ENCODE measurements at places on chromosomes 16 and 17.
A peak's percentile ranks its signal among the peaks of the same experiment; 100 is the strongest.

DNA sequence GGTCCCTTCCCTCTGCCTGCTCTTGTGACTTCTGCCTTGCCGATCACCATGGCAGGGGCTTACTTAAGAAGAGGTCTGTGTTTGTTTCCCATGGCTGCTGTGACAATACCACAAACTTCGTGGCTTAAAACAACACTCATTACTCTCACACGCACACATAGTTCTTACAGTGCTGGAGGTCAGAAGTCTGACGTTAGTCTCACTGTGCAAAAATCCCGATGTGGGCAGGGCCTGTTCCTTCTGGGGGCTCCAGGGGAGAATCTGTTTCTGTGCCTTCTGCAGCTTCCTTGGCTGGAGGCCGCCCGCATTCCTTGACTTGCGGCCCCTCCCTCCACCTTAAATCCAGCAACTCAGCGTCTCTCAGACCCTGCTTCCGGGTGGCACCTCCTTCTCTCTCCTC, 249.2 kb upstream of the GSE1 start:
- peak; percentile 55 for DNase-seq

- no peak for DNase-seq
Measured at GRCh38 chr17:79811011-79811867, 14.4 kb upstream of the CBX8 start.

DNA sequence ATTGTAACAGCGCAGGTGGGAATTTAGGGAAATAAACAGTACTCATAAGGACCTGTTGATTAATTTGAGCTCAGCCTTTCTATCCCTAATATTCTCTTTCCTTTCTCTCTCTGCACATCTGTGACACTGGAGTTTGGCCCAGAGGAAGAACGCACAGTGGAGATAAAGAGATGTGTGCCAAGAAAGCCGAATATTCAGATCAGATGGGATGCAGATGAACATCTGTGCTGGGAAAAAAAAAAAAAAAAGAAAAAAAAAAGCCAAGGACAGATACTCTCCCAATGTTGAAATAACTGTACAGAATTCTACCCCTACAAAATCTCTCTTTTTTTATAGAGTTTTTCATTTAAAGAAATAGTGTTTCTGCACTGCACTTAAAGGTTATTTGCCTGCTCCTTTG, 485.4 kb downstream of the KCNJ2 start:
- DNase-seq: peak; percentile 23

DNA sequence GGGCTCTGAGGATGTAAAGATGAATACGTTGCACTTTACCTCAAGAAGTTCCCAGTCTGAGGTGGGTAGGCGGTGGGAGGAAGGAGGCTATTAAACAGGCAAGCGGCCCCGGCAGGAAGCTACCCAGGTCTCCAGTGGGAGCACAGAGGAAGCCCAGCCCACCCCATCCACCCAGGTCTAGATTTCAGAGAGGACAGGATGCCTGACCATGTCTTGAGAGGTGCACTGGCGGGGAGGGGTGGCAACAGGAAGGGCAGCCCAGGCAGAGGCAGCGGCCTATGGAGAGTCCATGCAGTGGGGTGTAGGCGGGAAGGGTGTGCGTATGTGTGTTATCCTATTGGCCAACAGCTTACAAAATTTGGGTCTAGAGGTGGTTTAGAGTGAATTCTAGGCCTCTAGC, 13.9 kb downstream of the SARM1 start:
- no peak for DNase-seq

DNA sequence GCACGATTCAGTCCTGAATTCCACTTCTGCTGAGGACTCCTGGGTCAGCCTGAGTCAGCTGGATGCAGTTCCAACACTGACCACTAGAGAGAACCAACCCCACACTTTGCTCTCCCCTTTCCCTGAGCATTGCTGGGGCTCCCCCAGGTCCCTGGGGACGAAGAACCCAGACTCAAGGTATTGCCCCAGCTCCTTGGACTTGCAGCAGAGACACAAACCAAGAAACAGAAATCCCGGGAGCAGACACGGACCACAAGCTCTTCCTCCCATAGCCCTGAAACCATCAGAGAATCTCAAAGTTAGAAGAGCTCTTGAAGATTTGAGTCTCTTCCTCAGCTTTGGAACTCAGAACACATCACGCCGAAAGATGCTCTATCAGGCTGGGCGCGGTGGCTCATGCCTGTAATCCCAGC, 678 bp upstream of the GH1 start:
- DNase-seq: peak; percentile 52

DNA sequence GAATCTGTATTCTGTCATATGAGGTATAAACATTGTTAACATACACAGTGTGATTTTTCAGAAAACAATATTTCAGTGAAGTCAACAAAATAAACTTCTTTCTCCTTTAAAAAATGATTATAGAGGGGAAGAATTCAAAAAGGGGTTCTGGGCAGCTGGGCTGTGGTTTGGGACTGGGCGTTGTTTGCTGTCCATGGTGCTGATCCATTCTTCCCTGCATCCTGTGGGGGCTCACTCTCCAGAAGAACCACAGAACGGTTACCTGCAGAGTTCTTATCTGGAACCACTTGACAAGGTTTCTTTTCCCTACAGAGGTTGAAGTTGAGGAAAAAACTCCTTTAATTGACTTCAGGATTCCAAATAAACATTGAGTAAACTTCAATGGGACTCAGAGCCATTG, 1091.0 kb downstream of the CDH8 start:
- no peak for DNase-seq

GRCh38 chr16:83955218-83956130, 2.4 kb downstream of the OSGIN1 start:
- DNase-seq: peak; percentile 60

All from AG10803 (cell line).